ENCODE measurements at places on chromosomes 2 and 18.

DNA sequence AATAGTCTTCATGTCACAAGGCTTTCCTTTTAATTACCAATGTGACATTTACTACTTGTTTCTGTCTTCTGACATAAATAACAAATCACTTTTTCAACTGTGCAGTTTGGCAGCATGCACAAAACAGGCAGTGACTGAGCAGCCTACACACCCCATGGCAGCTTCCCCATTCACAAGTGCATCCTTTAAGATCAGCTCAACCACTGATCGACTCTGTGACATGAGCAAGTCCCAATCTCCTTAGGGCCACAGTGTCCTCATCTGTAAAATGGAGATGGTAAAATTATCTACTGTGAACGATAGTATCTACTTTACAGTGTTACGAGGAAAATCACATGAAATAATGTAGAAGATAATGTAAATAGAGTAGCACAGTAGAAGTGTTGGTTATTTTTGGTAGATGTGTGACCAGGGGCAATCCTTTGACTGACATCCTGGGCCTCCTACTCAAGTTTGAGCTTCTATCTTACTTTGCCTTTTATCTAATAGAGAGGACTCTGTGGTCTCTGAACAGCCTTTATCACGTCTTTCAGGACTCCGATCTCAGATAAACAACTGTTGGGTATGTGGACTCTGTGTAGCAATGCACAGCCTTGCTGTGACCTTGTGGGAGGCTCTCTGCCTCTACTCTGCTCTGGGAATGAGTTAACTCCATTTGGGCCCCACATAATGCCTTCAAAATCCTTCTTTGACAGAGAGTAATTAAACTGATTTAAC lies 120.6 kb downstream of the PIGN start:
- no peak for DNase-seq

- no peak for DNase-seq
Observed at GRCh38 chr18:10482985-10483949, 28.8 kb downstream of the APCDD1 start.

GRCh38 chr2:151302879-151303278 lies 13.4 kb upstream of the NMI start:
- DNase-seq, result no peak

- DNase-seq, result no peak
Observed at GRCh38 chr2:15708161-15708560, 116.5 kb downstream of the DDX1 start.

Data from stimulated activated CD8-positive, alpha-beta memory T cell treated with anti-CD3 and anti-CD28 coated beads, Interleukin-15, amount 100 ng/mL, for 24 hours (primary cell).